SJSA1 (cell line): ENCODE measurements at places on chromosomes 16 and 17. TPM values are rescaled to one million over a fixed set of nuclear protein-coding genes. Genes with fewer than 3 reads are reported as not detected.
A peak's percentile ranks its signal among the peaks of the same experiment; 100 is the strongest.

DNA sequence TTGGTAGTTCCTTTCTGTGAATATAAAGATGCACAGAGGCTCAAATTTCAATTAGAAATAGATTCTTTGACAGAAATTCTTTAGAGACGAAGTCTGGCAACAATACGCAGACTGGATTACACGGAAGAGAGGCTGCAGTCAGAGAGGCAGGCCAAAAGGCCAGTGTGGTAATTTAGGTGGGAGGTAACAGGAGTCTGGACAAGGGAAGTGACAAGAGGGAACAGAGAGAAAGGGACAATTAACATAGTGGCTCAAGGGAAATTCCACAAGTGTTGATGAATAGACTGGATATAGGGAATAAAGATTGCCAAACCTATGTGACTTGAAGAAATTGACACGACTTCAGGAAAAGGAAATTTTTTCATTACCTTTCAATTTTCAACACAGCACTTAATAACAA, 54.6 kb downstream of the STX8 start:
- peak; percentile 21 for DNase-seq

- DNase-seq, result no peak
These were observed 66.7 kb downstream of the MMD start for GRCh38 chr17:55354941-55355340.

DNA sequence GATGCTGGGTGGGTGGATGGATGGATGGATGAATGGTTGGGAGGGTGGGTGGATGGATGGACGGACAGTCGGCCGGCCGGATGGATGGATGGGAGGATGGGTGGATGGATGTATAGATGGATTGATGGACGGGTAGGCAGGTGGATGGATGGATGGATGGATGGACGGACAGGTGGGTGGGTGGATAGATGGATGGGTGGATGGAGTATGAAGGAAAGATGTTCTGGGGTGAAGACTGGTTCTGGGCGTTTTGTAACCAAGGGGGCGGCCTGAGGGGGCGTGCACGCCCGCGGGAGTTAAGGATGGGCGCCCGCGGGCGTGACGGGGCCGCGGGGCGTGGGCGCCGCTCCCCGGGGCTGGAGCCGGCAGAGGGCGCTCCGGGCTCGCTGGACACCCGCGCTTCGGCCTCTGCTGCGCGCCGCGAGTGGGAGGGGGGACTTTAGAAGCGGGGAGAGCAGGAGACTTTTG, at the start of gene NECAB2:
TSS of gene NECAB2 (plus strand) at position 407 of the 468 bp plus-strand sequence. CDS start 405 bp downstream, outside the sequence.
- DNase-seq, result no peak

- DNase-seq, result no peak
These were observed 29.2 kb downstream of the AXIN2 start for GRCh38 chr17:65532101-65532890.

GRCh38 chr17:61131585-61131984, 268.1 kb upstream of the TBX2 start:
- DNase-seq, result no peak

DNA sequence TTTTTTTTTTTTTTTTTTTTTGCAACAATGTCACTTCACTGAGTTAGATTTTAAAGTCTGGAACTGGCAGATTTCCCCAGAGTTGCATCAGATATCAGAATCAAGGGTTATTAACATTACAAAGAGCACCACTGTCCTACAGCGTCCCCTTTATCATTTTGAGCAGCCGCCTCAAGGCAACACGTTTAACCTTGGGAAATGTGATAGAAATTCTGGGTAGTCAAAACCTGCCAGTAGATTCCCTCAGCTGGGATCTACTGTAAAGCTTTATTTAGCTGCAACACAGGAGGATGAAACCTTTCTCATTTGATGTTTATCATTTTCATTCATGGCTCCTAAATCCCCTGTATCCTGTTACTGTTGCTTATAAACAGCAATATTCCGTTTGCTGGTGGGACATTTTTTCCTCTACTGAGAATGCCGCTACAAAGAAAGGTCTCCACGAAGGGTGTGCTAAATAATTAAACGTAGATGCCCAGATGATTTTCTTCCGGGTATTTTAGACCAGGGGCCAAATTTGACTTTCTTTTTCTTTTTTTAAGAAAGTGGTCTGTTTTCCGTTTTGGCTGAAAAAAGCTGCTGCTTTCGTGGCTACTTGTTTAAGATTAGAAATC, 436.1 kb upstream of the GOT2 start:
- DNase-seq, result no peak

- peak; percentile 53 for DNase-seq
These were observed 125.4 kb downstream of the MAP2K6 start for GRCh38 chr17:69539781-69540319.

GRCh38 chr17:20706751-20707373, 127.3 kb downstream of the CDRT15L2 start:
- no peak for DNase-seq

DNA sequence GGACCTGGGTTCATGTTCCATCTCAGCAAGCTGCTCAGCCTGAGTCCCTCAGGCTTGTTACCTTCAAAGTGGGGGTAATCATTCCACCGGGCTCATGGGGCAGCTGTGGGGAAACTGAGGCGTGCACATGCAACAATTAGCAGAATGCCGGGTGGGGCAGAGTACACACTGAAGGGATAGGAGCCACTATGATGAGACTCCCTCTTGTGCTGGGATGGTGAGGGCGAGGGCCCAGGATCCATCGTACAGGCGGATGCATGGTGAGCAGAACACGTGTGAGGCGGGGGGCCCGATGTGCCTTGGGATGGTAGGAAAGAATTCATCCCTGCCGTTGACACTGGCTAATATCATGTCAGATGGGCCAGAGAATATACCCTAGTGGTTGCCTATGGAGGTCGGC, 25.5 kb upstream of the MAP3K14 start:
- no peak for DNase-seq

DNA sequence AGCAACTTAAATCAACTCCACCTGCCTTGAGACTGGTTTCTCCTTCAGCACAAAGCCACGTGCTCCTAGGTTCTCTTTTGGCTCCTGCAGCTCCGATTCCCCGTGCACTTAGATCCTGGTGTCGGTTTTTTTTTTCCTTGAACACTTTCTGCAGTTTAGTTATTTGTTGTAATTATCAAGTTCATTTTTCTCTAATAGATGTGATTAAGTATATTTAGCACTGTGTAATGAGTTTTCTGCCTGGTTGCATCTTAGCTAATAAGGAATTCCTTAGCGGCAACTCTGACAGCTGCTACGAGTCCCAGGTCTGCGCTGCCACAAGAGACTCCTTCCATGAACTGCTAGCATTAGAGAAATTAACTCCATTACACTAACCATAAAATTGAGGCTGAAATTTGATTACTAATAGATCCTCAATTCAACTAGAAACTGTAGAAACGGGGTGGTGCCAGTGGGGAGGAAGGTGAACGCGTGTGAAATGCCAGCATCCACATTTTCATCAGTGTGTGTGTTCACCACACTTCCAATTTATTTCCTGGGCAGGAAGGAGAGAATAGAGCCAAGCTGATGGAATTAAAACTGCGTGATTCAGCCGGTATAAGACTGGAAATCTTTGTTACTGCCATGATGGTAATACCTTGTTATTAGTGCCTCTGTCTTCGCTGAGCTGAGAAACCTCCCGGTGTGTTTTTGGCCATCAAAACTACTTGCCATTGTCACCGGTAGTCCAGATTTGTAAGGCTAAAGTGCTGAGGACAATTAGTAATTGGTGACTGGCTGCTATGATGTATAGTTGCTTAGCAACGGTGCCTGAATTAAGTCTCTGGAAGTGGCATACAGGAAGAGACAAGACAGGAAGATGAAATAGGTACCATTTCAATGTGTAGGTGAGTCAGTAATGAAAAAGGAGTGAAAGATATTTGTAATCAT, 232.4 kb downstream of the IRX3 start:
- no peak for DNase-seq

- no peak for DNase-seq
These were observed 811 bp upstream of the MAP2K3 start for GRCh38 chr17:21283482-21284318.

- no peak for DNase-seq
These were observed 212.1 kb upstream of the TNRC6C start for GRCh38 chr17:77746393-77746792.

The NUBP1 gene
- total RNA-seq, result 42.8 and 58.7 TPM in 2 replicates

The MGAT5B gene
- 14.4 and 15.0 TPM in 2 replicates for total RNA-seq

The TAT gene
- total RNA-seq, result not detected in 2 replicates

The MLST8 gene
- 25.3 and 34.1 TPM in 2 replicates for total RNA-seq

The CCDC200 gene
- total RNA-seq, result not detected in 2 replicates

The FN3K gene
- total RNA-seq, result 0.13 TPM in 1 of 2 replicates, not detected in the other

The AXIN2 gene
- 4.2 and 4.8 TPM in 2 replicates for total RNA-seq

The AHSP gene
- not detected in 2 replicates for total RNA-seq
